ENCODE measurements at places on chromosomes 1 and 21.

DNA sequence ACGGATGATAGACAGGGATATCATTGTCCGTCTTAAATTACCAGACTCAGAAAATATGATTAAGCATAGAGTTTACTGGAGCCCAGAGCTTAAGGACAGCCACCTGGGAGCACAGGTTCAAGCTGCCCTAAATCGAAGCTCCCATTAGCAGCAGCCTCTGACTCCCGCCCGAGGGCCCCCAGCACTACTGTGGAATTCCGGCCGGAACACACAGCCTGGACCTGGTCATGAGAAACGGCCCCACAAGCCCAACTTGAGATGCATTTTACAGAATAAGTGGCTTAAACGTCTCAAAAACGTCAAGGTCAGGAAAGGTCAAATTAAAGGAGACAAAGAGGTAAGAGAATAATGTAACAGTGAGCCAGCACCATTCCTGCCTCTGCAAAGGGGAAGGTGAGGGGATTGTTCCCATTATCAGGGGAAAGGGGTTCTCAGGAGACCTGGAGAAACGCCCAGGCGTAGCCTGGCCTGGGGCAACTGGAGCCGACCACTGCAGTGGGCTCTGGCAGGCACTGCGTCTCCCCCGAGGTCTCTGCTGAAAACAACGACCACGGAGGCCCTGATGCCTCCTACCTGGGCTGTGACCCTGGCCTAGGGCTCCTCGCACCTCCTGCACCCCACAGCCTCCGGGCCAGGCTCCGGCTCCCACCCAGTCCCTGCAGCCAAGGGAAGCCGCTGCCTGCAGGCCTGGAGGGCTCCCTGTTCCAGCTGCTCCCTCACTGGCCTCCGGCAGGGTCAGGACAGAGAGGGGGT is 11.5 kb upstream of the COL6A1 start:
- DNase-seq = no peak

DNA sequence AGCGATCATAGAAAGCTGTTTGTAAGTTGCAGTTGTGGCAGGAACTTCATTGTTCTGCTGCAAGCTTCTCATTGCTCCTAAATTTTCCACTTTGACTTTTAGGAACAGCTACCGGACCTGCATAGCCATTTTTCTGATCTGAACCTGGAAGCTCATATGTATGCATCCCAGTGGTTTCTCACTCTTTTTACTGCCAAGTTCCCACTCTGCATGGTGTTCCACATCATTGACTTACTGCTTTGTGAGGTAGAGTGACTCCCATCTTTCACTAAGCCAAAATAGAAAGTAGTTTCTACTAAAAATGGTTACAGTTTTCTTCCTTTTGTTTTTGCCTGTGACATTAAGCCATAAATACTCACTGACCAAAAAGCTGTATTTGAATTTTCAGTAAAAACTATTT is 254.2 kb downstream of the GPR52 start:
- no peak for DNase-seq

DNA sequence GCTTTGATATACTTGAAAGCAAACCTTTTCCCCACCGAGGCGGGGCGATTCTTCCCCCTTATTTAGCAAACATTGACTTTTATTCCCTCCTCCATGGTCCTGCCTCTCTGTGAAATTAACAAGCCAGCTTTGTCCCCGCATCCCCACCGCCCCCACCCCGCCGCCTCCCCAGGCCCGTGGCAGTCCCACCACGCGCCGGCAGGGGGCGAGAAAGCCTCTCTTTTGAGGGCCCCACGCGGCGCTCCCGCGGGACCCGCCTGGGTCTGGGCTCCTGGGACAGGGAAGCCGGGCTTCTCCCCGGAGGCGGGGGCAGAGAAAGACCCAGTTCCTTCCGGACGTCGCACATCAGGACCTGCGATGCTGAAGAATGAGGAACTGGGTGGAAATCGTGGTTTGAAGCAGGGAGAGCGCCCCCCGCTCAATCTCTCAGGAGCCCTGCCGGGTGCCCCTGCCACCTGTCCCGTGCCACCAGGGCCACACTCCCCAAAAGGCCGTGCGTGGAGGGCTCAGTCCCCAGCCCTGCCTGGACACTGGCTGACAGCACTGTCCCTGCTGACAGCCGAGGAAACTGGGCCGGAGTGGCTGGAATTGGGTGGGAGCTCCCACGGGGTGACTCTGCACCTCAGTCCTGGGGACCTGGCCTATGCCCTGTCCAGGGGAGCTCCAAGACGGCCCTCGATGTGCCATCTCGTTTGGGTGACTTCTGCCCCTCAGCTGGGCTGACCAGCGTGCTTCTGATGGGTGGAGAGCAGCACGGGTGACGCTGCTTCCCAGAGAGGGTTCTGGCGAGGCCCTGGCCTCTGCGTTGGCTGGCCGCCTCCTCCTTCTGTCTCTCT is 8.6 kb upstream of the ACTRT2 start:
- no peak for DNase-seq

GRCh38 chr1:51168936-51169335 is 66.9 kb downstream of the C1orf185 start:
- no peak for DNase-seq

GRCh38 chr21:44578371-44579055 is 1.9 kb downstream of the KRTAP10-5 start:
- no peak for DNase-seq

GRCh38 chr1:181651276-181651675 is 168.0 kb downstream of the CACNA1E start:
- no peak for DNase-seq

- DNase-seq = no peak
Measured at GRCh38 chr1:4066860-4067599, 167.0 kb upstream of the C1orf174 start.

DNA sequence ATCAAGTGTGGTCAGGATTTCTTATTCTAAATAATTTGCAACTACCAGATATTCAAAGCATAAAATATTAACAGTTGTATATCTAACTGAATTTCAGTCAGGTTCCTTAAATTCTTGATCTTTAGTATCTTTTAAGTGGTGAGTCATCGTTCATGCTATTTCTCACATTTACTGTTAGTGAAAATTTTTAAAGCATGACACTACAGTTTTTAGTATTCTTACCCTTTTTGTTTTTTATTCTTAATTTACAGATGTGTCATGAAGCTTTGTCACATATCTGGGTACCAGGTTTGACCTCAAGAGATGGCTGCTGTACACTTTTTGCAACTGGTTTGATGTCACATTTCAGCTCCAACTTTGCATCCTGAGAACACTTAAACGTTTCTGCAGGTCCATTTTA is 12.7 kb downstream of the AKIRIN1 start:
- DNase-seq = no peak

- no peak for DNase-seq
Measured at GRCh38 chr1:119290297-119290696, 78.3 kb upstream of the HAO2 start.

DNA sequence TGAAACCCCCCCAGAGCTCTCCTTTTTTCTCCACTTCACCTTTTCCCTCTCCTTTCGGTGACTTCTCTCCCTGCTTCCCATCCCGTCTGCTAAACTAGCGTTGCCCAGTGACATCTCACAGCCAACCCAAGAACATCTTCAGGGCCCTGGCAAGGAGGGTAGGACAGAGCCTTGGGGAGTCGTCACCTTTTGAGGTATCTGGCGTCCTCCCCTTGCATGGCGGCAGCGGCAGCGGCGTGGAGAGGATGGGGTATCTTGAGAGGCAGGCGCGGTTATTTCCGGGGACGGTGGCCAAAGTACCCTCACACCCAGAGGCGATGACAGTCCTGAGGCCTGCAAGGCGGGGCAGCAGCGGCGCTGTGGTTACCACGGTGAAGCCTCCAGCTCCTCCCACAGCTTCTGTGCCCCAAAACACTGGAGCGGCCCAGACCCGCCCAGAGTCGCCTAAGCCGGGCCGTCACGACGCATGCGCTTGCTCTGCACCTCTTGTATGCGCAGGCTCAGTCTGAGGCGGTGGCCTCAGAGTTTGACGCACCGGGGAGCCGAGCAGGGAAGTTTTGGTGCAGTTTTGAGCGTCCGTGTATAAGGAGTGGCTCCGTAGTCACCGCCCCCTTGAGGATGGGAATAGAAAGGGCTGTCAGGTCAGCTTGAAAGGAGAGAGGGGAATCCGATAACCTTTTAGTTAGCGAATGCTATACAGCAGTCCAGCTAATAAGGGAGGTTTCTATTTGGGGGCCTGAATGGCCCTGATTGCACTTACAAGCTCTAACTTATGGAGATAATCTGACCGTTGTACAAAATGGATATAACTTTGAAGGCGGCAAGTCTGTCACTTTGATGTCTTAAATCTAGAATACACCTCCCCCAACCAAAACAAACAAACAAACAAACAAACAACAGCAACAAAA is at the start of gene KIFAP3:
Gene KIFAP3 (minus strand): TSS at position 446 of the 908 bp plus-strand sequence. CDS start 228 bp downstream, at position 218.
- DNase-seq = peak; percentile 93

GRCh38 chr1:25195835-25196234 is 36.5 kb downstream of the SYF2 start:
- DNase-seq = no peak

GRCh38 chr1:56456435-56457101 is 122.8 kb downstream of the PLPP3 start:
- DNase-seq = no peak

- DNase-seq = no peak
Measured at GRCh38 chr1:23598424-23598823, 39.1 kb upstream of the ID3 start.

DNA sequence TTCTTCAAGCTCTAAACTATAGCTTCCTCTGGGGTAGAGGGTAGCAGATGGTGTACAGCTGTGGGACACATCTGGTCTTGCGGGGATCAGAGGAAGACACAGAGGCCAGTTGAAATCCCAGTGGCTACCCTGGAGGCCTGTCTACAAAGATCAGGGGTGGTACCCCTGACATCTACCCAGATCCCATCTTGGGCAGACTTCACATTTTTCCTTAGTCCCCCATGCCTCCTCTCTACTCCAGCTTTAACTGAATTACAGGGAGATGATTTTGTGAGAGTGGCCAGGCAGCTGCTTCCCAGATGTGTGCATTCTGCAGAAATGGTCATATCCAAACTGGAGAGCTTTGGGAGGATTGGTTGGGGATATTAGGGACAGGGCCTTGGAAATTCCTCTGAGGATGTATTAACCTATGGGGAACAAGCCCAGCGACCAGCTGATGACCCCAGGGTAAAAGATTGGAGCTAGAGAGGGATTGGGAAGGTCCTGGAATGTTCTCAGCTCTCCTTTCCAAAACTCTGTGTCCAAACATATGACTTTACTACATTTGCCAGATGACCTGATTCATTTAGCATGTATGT is 9.6 kb upstream of the CD34 start:
- DNase-seq = no peak

DNA sequence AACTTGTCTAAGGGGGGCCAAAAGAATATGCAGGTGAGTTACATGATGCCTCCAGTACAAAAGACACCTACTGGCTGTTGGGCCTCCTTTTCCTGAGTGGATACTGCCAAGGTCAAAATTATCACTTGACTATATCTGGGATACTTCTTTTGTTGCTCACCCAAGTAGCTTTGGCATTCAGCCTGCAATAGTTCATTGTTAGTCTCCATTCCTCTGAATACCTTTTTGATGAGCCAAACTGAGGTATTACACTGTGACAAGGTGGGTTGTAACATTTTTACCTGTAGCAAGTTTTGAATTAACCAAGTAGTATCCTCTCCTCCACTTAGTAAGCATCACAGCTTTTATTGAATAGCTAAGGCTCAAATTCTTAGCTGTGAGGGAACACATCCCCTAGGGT is 408.0 kb downstream of the LRRIQ3 start:
- DNase-seq = no peak

DNA sequence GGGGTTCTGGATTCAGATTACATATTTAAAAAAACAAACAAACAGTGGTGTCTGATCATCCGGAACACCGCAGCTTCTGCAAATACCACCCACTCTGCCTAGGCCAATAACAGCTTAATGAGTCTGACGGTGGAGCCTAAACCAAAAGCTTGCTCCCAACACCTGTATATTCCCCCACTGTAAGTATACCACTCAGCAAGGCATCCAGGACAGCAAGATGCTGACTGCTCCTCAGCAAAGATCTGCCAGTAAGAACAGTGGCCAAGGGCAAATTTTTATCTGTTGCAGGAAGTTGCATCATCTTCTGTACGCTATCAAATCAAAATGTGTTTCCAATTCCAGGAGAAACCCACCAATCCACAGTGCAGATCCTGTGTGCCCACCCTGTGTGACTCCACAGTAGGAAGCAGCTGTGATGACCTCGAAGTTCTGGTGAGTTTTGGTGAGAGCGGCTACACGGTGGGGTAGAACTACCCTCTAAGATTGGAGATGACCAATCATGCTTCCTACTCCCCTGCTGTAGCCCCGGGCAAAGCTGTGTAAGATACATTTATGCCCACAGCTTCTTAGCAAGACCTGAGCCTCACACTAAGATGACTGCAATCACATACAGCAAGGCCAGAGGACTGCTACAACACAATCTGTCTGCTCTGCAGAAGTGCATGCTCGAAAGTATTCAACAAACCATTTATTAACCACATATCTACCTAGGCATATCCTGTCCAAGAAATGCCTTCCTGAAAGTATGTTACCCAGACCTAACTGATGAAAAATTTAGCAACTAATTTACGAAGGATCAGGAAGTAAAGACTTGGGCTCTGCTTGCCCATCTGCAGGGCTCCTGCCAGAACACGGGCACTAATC is 30.5 kb downstream of the SIPA1L2 start:
- DNase-seq = no peak

- DNase-seq = no peak
Measured at GRCh38 chr1:14768582-14769304, 170.3 kb downstream of the KAZN start.

DNA sequence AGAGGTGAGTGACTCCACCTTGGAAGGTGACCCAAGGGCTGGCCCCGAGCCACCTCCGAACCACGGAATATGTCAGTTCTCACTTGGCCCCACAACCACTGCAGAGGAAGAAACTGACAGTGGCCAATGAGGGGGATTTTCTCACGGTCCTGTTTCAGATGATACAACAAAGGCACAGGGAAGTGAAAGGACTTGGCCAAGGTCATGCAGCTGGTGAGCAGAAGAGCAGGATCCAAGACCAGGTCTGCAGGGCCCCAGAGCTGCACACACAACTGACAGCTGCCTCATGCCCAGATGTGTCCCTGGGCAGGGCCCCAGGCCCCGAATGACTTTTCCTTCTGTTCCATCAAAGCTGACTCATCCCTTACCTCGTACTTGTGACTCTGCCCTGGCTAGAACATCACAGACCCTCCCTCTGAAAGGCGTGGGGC is 25.8 kb upstream of the EVA1B start:
- DNase-seq = no peak

GRCh38 chr1:10621906-10622305 is 147.2 kb downstream of the PEX14 start:
- no peak for DNase-seq

GRCh38 chr1:63119575-63120155 is 202.7 kb upstream of the FOXD3 start:
- no peak for DNase-seq

GRCh38 chr1:87478231-87478630 is 149.6 kb downstream of the LMO4 start:
- DNase-seq = no peak

DNA sequence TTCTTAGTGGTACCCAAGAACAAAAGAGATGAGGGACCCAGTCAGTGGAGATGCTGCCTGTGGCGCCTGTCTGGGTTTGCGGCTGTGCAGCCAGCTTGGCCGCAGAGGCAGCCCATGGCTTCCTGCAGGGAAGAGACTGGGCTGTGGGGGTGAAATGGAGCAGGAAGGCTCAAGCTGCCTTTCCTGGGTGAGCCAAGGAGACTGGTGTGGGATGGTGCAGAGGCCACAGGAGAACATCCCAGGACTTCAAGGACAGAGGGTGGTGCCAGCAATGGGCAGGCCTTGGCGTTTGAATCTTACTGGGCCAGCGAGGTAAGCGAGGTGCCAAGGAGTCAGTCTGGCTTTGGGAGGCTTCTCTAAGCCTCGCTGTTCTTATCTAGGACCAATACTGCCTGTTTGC is 26.4 kb downstream of the KCNA10 start:
- no peak for DNase-seq
